ENCODE measurements at places on chromosomes 6 and 20.

- DNase-seq = no peak
These were observed 55.0 kb downstream of the TOX2 start for GRCh38 chr20:43969501-43970182.

GRCh38 chr6:144528743-144529425 is 243.7 kb downstream of the UTRN start:
- DNase-seq = peak; percentile 81

DNA sequence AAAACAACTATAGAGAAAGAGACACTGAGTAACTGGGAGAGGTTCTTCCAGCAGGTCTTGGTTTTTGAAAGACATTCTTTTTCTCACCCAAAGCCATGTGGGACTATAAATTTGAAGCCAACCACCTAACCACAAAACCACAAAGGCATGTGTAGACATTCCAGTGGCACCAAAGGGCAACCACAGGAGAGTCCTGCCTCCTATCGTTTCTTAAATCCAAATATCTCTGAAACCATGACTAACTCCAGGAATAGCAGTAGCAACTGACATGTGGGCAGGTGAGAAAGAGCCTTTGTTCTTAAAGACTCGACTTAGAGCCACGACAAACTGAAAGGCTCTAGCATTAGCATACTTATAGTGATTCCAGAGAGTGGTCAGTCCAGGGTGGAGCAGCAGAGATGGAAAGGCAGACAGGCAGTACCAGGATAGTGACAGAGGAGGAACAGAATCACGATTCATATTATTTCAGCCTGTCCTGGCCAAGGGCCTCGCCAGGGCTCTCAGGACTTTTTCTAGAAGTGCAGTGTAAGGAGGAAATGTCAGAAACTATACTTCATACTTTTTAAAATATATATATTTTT is 9.4 kb upstream of the COL9A1 start:
- DNase-seq = peak; percentile 97

DNA sequence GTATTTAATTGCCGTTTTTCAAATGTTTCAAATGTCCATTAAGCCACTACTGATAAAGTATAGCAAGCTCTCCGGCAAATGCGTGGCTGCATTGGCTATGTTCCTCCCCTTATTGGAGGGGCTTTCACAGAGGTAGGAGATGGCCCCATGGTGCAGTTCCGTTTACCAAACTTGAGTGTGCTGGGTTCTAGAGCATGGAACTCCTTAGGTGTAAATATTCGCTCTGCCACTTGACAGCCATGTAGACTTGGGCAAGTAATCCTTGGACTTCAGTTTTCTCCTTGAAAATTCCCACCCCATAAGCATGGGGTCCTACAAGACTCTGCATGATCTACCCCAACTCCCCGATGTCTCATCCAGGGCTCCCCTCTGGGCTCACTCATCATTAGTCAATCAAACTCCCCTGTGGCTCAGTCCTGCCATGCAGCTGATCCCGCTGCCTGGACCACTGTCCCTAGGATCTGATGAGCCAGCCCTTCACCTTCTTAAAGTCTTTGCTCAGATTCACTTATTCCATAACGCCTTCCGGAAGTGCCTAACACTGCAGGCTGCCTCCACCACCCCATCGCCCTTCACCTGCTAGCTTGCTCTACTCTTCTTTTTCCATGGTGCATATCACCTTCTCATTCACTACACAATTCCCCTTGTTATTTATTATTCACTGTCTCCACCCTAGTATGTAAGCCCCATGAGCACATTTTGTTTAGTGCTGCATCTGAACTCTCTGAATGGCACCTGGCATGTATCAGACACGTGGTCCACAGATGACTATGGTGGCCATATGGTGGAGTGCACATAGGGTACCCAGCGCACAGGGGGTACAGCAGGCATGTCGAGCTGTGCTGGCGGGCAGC is 18.8 kb downstream of the PRR18 start:
- no peak for DNase-seq

DNA sequence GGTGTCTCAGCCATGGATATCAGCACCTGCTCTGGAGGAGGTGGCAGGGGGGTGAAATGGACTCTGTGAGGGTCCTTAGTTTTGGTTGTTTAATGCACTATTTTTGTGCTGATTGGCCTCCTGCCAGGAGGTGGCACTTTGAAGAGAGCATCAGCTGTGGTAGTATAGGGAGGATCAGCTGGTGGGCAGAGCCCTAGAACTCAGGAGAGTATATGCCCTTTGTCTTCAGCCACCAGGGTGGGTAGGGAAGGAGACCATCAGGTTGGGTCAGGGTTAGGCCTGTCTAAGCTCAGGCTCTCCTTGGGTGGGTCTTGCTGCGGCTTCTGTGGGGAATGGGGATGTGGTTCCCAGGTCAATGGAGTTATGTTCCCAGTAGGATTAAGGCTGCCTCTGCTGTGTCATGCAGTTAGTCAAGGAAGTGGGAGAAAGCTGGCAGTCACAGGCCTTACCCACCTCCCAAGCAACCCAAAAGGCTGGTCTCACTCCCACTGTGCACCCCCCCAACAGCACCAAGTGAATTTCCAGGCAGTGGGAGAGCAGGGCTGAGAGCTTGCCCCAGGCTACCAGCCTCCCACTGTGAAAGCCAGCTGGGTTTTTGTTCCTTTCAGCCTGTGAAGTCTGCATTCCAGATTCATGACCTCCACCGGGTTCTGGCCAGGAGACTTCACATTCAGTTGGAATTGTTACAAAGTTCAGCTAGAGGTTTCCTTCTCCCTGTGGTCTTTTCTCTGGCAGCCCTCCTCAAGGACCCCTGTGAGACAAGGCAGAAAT is 5.7 kb upstream of the OSTM1 start:
- no peak for DNase-seq
